ENCODE measurements at places on chromosomes 7 and 10.
A peak's percentile ranks its signal among the peaks of the same experiment; 100 is the strongest.

DNA sequence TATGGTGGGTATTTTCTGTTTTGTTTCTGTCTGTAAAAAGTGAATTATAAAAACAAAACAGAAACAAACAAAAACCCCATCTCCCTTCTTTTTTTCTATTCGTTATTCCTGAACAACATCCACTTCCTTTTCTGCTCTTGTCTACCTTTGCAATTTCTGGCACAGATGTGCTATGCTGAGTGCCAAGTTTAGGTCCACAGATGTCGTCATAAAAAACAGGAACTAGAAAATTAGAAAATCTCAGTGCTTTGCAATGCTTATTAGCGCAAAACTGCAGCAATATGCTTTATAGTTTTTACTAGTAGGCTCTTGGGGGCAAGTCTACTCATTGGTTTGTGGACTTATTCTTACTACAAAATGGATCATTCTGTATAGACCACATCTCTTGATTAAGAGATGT is 94.2 kb upstream of the PRKCQ start:
- no peak for DNase-seq

DNA sequence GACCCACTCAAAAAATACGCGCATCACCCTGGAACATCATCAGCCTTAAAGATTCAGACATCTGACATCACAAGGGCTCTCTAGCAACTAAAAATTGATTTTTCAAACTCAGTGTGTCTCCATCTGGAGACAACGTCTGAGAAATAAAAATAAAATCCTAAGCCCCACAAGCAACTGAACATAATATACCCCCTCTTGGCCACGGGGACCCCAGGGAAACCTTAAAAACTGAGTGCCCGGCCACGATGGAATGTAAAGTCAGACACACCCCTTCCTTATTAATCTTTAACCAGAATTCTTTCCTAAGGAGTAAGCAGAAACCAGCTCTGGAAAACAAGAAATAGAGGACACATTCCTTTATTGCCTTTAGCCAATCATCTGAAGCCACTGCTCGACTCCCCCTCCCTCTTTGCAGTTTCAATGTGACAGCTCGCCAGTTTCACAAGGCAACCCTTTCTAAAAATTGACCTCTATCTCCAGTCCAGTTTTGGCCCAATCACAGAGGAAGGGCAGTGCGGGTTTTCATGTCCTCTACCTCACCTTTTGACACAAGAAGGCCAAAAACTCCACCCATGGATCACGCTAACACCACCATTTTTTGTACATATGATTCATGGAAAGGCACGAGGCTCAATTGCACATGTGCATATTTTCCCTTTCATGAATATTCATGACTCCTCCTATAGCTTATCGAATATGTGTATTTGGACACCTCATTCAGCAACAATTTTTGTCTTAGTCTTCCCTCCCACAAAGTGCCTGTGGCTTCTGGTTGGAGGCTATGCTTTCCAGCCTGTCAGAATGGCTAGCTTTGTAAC is 24.2 kb downstream of the IFIT3 start:
- DNase-seq, result no peak

DNA sequence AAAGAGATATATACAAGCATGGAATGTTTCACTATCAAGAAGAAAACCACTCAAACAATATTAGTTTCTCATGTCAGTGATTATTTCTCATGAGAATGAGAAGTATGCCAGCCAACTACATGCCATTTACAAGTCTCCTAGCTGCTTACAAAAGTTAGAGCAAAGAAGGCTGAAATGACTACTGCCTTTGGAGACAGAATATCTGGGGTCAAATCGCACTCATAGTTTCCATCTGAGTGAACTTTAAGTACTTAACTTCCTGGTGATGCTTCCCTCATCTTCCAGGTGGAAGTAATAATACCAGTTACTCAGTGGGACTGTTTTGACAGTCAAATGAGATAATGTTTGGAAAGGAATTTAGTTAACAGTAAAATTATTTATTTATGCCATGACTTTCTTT is 42.0 kb upstream of the RHOBTB1 start:
- DNase-seq, result no peak

GRCh38 chr10:131978851-131979250 is 2.9 kb downstream of the BNIP3 start:
- no peak for DNase-seq

DNA sequence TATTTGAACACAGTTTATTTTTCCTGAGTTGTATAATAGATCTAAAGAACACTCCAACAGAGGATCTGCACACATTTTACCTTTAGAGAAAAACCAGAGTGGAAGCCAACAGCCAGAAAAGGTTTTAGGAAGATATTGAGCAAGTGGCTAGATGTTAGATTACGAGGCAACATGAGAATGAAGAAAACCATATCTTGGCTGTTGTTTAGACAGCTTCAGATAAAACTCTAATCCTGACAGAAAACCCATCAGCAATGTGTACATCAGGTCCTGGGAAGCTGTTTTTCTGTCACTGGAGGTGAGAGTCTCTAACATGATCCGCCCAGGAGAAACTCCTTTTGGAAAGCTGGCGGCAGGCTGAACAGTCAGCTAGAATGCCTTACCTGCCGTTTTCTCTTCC is 159.5 kb downstream of the SPAG6 start:
- no peak for DNase-seq

- no peak for DNase-seq
Observed at GRCh38 chr10:94683214-94684054, at the start of gene CYP2C18. Gene CYP2C18 (plus strand): TSS chr10:94683729. CDS start chr10:94683820, 91 bp downstream.

DNA sequence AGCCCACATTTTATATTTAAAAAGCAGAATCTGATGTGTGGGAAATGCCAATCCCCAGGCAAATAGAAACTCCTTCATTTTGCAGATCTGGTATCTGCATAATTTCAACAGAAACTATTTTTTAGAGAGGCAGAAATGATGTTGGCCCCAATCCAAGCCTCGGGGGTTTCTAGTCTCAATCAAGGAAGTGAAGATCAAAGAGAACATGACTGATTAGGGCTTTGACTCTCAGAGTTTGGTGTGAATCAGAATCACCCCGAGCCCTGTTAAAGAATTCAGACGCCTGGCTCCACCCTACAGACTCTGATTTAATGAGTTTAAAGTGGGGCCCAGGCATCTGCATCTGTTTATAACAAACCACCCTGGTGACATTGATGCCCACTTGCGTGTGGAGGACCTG is 36.7 kb upstream of the UBE2H start:
- peak; percentile 2 for DNase-seq

GRCh38 chr7:99267481-99267840 is 5.2 kb upstream of the MYH16 start:
- DNase-seq, result no peak

GRCh38 chr7:1844336-1844950 is 174.4 kb downstream of the ELFN1 start:
- no peak for DNase-seq

DNA sequence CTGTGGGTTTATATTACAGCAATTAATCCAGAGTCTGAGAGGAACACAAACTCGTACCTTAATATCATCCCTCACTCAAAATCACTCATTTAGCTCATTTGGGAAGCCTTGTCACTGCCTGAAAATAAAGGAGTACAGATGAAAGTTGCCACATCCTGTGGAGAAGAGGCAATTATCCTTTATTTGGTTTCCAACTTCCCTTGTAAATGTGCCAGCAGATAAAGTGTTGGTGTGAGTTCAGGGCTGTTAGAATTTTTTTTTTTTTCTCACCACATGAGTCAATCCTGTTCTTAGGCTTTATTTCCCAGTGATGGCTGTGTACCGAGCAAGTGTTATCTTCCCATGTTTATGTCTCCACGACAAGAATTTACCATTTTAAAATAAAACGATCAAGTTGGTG is 99.0 kb upstream of the SMIM30 start:
- no peak for DNase-seq

- no peak for DNase-seq
Observed at GRCh38 chr7:112272921-112273561, 66.5 kb downstream of the ZNF277 start.

DNA sequence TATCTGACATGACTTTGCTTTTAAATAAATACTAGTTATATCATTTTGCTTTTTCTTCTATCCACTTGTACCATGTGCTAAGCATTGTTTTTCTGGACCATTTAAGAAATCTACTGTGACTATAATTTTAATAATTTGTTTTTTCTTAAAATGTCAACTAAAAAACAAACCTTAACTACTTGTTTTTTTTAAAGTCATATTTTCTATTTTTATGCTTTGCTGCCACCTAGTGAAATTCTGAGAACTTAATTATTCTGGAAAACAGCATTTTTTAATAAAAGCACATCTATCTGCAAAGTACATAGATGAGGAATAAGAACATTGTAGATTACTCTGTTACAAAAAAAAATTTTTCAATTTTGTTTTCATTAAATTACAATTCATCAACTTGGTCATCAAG is 47.4 kb downstream of the ORC5 start:
- no peak for DNase-seq

- no peak for DNase-seq
Observed at GRCh38 chr10:58645416-58646146, 132.9 kb downstream of the BICC1 start.

DNA sequence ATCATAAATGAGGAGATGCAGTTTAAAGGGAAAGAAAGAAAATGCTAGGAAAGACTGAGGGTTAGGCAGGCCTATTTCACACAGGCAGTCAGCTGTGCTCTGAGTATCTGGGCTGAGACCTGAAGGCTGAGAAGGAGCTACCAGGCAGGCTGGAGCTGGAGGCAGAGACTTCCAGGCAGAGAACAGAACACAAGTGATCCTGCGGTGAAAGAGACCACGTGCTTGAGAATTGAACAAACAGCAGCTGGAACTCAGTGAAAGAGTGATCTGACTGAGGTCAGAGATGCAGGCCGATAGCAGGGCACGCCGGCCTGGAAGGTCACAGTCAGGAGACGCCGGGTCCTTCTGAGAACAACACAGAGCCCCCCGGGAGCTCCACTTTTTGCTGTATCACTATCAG is 147.8 kb downstream of the ADAM12 start:
- no peak for DNase-seq

- DNase-seq, result no peak
Observed at GRCh38 chr7:64863969-64864368, 39.1 kb upstream of the ZNF273 start.

DNA sequence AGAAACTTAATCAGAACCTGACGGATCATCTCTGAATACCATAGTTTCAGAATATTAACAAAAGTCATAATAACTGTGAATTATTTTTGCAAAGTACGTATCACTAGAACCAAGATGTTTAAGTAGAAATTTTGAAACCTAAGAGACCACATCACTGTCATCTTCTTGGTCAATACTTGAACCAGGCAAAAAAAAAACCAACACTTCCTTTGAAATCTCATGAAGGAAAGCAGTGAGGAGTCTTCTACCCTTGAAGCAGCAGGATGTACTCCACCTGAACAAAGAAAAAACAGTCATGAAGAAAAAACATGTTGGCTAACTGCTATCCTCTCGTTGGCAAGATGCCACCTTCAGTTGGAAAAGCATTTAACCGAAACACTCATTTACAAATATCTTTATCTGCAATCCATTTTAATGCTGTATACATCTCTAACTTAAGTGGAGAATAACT is 82.4 kb downstream of the SRPK2 start:
- DNase-seq, result no peak

GRCh38 chr7:23200331-23200730 is 18.5 kb downstream of the NUP42 start:
- DNase-seq, result no peak

DNA sequence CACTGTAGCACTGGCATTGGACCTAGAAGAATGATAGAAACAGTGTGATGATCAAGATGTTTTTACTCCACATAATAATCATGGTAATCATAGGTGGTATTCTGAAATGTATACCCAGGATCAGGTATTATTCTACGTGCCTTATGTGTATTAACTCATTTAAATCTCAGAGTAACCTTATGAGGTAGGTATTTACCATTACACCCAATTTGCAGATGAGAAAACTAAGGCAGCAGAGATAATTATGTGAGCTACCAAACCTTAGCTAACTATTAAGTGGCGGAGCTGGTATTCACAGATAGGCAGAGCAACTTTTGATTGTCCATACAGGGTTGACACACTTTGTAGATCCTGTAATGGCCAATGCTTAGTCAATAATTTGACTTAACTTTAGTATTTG is 2.5 kb downstream of the CAMK1D start:
- no peak for DNase-seq

GRCh38 chr10:21584834-21585530 is 51.0 kb downstream of the MLLT10 start:
- no peak for DNase-seq

DNA sequence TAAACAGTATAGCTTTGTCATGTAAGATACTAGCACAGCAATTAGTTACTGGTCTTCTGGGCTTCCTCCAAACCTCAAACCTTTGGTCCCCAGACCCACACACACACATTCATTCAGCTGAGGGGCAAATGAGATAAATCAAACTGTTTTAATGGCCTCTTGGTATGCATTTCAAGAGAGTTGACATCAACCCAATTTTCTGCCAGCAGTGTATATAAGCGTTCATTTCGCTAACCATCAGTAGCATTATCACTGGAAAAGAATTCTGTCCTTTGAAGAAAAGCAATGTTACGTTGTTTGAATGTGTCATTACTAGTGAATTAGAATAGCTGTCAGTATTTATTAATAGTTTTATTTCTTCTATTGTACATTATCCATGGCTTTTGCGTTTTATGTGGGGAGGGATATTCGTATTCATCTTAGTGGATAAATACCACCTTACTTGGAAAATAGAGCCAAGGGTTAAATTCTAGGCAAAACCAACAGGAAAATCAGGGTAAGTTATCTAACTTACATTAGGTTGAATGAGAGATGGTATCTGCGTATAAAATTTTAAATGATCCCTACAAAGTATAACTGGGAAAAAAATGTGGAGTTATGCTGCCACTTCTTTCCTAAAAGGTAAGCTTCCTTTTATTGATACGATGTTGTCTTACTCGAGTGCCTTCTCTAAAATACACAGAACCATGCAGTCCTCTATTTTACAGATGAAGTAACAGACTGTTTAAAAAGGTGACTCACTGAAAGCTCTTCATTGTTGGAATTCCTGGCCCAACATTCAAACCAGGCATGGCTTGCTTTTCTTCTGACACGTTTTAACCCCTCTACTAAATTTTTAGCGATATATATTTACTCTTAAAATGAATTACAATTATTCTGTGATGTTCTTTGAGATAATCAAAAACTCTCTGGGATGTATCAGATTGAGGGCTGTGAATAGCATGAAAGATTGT is 2.0 kb upstream of the ZMYND11 start:
- DNase-seq, result no peak

- no peak for DNase-seq
Observed at GRCh38 chr7:157603005-157603404, 266.2 kb downstream of the DNAJB6 start.

GRCh38 chr7:44338600-44338999 is 13.2 kb upstream of the CAMK2B start:
- DNase-seq, result no peak

GRCh38 chr7:83796760-83797159 is 147.8 kb upstream of the SEMA3E start:
- DNase-seq, result no peak

All from activated CD8-positive, alpha-beta memory T cell treated with anti-CD3 and anti-CD28 coated beads for 4 hours (primary cell).